ENCODE measurements at places on chromosomes 13 and 19.

GRCh38 chr13:20536992-20537391 lies 11.3 kb upstream of the CRYL1 start:
- DNase-seq: no peak

GRCh38 chr13:46168341-46168740 lies 13.6 kb downstream of the LCP1 start:
- DNase-seq: peak; percentile 20

DNA sequence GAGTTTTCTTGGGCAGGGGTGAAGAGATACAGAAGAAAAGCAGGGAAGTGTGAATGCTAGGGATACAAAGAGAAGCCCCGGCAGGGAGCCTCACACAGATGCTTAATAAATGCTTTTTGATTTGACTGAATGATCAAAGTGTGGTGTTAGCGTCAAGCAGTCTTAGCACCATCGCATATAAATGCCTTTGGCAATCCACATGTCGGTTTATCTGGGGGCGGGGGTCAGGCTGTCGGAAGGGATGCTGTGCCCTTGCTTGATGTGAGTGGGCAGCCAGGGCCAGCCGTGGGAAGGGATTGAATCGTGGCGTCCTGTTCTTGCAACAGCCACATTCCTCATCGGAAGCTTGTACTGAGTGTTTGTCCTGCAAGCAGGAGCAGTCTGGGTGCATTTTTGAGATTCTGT lies 173.1 kb downstream of the LACC1 start:
- no peak for DNase-seq

GRCh38 chr19:10315335-10316214 lies at the start of gene FDX2:
Gene FDX2 (minus strand): TSS chr19:10316015. CDS start chr19:10315996, 19 bp downstream.
- DNase-seq: peak; percentile 85

DNA sequence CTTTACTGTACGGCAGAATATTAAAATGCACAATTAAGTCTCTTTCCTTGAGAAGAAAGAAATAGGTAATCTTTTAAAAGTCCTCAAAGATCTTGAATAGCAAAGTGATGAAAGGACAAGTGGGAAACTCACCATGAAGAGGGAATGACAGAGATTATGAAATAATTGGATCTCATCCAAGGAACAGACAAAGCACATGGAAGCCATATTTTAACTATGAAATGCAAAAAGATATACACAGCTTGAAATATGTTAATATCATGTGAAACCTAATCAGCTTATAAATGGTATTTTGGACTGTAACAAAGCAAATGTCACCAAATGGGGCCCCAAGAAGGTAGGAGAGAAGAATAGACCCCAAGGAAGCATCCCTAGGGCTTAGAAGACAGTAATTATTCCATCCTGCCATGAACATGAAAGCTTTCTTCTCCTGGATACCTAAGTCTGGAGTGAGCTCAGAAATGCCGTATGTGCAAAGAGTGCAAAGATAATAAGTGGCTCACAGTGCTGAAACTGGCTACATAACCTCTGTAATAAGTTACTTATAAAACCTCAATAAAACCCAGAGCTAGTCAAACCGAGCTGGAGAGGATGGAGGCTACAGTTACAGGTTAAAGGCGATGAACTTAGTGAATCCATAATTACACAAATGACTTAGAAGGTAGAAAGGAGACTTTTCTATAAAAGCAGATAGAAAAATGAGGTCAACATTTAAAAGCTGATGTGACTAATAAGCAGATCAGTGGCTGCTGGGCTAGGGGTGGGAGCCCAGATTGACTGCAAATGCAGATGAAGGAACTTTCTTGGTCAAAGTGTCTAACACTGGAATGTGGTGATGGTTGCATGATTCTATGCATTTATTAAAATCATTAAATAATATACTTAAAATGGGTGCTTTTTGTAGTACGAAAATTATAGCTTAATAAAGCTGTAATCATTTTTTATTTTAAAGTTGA lies 34.4 kb downstream of the DCLK1 start:
- DNase-seq: no peak

GRCh38 chr13:58579468-58579867 lies 947.9 kb downstream of the PCDH17 start:
- DNase-seq: no peak

DNA sequence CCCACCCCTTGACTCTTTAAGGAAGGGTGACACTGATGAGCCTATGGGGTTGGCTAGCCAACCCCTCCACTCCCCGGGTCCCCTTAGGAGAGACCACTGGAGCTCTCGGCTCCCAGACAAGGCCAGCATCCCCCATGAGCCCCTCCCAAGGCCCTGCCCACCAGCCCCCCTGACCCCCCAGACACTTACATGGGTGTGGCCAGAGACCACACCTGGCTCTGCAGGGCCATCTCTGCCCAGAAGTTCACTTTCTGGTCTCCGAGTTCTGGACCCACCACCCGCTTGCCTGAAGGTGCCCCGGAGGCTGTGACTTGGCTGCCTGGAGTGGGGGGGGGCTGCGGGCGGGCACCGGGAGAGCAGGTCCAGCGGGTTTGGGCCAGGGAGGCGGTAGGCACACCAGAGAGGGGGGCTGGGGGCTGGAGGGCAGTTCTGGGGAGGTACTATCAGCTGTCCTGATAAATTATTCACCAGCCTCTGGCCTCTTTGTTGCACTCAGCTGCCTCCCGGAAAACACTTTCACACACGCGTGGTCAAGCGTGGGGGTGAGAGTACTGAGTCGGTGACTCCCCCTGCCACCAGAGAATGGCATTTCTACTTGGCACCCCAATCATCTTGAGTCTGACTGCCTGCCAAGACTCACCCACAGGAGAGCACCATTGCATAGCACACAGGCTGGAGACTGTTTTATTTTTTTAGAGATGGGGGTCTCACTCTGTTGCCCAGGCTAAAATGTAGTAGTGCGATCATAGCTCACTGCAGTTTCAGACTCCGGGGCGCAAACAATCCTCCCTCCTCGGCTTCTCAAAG lies at the start of gene PALM3:
TSS of gene PALM3 (minus strand) at position 326 of the 807 bp plus-strand sequence. CDS start at position 230, 96 bp downstream.
- no peak for DNase-seq

DNA sequence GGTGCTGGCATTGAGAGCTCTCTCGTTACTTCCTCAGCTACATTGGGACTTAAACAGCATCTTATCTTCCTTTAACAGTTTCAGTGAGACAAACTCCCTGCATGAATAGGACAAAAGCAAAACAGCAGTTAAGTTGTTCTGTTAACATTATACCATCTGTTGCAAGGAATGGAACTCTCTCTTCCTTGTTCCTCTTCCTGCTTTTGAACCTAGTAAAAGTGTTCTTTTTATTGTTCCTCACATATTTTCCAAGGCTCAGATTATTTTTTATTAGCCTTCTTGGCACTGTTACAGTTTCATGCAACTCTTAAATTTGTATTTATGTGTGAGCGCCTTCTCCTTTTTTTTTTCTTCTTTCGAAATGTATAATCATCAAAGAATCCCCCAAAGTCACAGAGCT lies 202.6 kb upstream of the UFM1 start:
- no peak for DNase-seq

DNA sequence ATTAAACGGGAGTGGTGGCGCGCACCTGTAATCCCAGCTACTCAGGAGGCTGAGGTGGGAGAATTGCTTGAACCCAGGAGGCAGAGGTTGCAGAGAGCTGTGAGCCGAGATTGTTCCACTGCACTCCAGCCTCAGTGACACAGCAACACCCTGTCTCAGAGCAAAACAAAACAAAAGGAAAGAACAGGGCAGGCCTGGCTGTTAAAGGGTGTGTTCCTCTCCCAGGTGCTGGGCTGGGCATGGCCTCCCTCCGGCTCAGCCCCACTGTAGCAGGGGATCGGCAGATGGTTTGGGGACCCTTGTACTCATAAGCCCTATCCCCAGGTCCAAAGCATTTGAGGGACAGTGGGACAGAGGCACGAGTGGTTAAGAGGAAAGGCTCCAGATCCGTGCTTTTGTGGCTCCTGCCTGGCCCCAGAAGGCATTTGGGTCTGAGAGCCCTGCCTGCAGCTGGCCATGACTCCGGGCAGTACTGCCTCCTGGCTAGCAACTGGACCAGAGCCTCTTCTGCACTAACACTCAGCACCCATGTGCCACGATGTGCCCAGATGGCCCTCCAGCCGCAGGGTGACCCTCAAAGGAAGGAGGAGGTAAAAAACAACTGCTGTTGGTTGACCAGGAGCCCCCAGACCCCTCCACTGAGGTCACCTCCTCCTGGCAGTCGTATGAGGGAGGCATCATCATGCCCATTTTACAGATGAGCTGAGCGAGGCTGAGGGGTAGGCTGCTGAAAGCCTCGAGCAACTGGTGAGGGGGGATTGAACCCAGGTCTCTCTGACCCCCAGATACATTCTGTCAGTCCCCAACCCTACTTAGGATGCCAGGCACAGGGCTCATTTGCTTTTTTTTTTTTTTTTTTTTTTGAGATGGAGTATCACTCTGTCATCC lies 10.0 kb downstream of the RFX1 start:
- no peak for DNase-seq

DNA sequence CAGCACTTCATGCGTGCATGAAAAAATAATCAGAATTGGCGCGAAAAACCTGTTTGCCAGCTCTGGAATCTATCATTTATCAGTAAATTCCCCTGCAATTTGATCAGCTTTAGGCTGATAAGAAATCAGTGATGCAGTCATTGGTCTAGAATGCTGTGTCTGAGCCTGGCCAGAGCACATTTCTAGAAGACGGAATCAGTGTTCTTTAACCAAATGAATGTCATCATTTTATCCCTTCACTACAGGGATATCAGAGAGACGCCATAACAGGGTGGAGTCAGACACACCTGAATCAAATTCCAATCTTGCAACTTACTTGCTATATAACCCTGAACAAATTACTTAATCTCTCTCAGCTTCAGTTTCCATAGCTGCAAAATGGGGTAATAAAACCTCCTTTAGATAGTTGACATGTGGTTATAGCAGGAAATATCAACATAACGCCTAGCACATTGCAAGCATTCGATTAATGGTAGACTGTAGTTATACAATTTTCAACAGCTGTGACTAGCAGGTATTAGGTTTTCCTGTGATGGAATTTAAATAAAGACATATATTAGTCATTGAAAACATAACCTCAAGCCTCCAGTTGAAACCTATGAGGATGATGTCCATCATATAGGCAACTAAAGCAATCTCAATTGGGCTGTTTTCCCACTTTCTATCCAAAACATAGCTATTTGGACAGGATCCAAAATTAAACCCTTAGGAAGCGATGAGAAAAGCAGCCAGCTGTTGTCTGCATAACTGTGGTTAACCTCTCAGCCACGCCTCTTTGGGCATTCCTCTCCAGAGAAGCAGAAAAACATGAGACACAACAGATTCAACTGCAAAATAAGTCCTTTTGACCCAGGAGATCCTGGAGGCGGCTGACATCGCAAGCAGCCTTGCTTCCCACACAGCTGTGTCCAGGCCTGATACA lies 51.6 kb upstream of the UBL3 start:
- DNase-seq: no peak

- DNase-seq: no peak
Observed at GRCh38 chr13:72970956-72971355, 87.8 kb upstream of the KLF5 start.

DNA sequence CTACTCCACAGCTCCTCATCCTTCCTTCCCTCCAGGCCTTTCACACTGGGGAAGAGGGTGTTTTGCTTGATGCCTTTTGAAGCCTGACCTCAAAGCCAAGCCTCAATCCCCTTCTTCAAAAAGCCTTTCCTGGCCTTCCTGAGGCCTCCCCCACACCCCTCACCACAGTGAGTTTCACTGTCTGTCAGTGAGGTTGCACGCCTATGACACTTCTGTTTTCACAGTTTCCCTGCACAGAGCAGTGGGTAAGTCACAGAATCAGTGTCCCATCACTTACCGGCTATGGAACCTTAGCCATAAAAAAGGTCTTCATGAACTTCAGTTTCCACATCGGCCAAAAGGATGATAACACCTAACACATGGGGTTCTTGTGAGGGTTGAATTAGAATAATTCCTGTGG lies 371.4 kb downstream of the UQCRFS1 start:
- DNase-seq: no peak

DNA sequence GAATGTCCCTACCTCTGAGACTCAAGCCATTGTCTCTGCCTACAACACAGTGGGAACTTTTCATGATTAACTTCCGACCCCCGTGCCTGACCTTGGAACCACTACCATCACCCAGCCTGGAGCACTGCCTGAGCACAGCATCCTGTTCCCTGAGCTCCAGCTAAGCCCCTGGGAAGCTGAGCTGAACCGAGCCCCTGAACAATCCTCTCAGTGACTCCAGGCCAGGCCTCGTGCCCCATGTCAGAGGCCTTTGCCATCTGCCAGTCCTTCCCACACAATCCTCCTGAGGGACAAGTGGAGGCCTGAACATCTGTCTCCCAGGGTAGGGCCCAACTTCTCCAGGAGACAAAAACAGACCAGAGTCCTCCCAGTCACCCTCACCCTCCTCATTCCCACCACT lies 17.5 kb downstream of the CEACAM3 start:
- DNase-seq: no peak

GRCh38 chr19:46508206-46508605 lies 12.5 kb upstream of the PNMA8B start:
- DNase-seq: no peak

DNA sequence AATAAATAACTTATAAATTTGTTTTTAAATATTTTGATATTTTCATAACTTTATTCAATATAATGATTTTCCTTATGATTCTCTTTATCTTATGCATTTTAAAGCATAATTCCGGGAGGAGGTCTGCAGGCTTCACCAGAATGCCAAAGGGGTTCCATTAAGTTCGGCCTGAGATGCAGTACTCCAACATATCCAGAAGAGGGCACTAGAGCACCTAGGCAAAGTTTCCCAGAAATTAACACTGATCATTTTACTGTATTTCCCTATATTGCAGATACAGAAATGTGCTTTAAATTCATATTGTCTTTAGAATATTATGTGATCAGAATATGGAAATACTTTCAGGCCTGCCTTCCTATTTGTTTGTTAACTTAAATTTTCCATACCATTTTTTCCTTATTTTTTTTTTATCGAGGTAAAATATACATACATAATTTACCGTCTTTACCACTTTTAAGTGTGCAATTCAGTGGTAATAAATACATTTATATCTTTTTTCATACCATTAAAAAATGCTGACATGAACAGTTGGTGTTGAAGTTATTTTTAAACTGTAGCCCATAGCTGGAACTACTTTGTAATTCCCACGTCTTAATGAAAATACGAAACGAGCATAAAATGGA lies 58.9 kb upstream of the TM9SF2 start:
- DNase-seq: peak; percentile 81

- DNase-seq: no peak
Observed at GRCh38 chr13:100129605-100130004, 40.7 kb downstream of the PCCA start.
